HCT116 (cell line): ENCODE measurements at places on chromosomes 16 and 17. TPM values are rescaled to one million over a fixed set of nuclear protein-coding genes. Genes with fewer than 3 reads are reported as not detected.

- no peak overlapping the region for H3K4me3 ChIP-seq
- H3K27me3 ChIP-seq: no peaks in the 10 kb centered on the region
- no peaks in the 10 kb centered on the region for H3K4me1 ChIP-seq
- no peak for DNase-seq
- H3K27ac ChIP-seq: no peak overlapping the region
Observed at GRCh38 chr16:65600629-65601028, 478.8 kb upstream of the CDH11 start.

The NGFR gene
- total RNA-seq: 6.1 TPM

The ITGA2B gene
- 7.6 TPM for total RNA-seq

GRCh38 chr16:11147754-11148444 lies 108.1 kb downstream of the SOCS1 start:
- no peak overlapping the region for H3K27ac ChIP-seq
- no peak for DNase-seq
- H3K36me3 ChIP-seq: no peaks in the 10 kb centered on the region

DNA sequence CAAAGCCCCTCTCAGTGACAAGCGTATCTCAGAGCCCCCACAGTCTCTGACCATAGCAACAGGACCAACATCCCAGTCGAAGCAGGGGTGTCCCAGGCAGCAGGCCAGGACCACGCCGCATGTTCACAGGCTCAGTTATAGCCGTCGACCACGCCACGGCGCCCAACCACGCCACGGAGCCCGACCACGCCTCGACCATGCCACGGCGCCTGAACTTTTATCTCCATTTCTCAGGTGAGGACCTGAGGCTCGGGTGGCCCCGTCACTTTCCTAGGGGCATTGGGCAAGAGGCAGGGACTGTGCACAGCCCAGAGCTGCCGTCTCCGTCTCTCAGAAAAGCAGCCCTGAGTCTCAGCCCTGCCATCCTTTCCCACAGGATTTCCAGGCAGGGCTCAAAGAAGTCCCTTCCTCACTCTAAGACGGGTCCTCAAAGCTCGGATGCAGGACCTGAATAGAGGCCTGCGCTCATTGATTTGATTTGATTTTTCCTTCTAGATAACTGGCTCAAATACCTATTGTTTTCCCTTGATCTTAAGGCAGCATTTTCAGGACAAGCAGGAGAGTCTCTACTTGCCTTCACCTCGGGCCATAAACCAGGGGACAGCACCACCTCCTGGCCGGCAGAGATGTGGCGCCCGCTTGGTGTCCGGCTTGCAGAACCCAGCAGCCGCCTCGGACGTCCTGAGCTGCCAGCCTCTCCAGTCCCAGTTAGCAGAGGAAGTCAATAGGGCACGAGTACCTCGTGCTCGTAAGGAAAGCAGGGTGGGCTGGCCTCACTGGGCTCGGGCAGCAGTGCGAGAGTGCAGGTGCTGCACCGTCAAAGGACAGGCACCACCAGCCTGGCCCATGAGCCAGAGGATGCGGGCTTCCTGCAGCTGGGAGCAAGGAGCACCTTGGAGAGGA lies 38.8 kb downstream of the C16orf95 start:
- no peak overlapping the region for H3K4me3 ChIP-seq
- peak; percentile 52 for DNase-seq
- H3K36me3 ChIP-seq: no peaks in the 10 kb centered on the region
- H3K27ac ChIP-seq: no peak overlapping the region
- H3K4me1 ChIP-seq: no peaks in the 10 kb centered on the region
- H3K27me3 ChIP-seq: no peaks in the 10 kb centered on the region

The HCRT gene
- not detected for total RNA-seq

- 0 out of 2 replicates have a peak, but pooled peaks cover 6% of the 10 kb centered on the region for H3K27me3 ChIP-seq
- H3K36me3 ChIP-seq: no peaks in the 10 kb centered on the region
- H3K27ac ChIP-seq: no peak overlapping the region
- H3K4me1 ChIP-seq: no peaks in the 10 kb centered on the region
- H3K4me3 ChIP-seq: no peak overlapping the region
Observed at GRCh38 chr17:76927577-76927976, 59.4 kb downstream of the MGAT5B start.

- peaks cover 7% of the 10 kb centered on the region for H3K4me1 ChIP-seq
- H3K27me3 ChIP-seq: no peaks in the 10 kb centered on the region; the same call in 1 of the 2 replicates
- no peaks in the 10 kb centered on the region for H3K36me3 ChIP-seq
- H3K27ac ChIP-seq: no peak overlapping the region
- H3K4me3 ChIP-seq: no peak overlapping the region
Observed at GRCh38 chr17:7654832-7655540, 4.3 kb downstream of the ATP1B2 start.

The C16orf46 gene
- 1.7 TPM for total RNA-seq

DNA sequence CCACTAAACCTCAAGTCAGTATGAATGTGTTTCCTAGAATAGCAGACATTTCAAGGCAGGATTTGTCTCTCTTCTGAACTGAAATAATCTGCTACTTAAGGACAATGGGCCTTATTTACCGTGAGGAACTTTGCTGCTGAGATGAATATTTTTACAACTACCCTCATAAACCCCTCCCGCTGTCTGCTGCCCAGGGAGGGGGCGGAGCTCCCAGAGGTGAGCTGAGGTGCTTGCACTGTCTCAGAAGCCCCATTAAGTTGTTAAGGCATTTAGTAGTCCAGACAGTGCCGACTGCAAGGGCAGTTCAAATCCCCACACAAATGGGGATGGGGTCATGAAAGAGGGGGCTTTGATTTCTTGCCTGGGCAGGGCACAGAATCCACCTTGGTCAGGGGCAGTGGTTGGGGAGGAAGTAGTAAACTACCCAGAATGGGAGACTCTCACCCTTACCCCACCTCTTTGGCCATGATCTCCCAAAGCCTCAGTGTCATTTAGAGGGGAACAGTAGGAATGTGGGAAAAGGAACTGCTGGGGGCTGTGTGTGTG lies 19.2 kb downstream of the HNF1B start:
- no peak for DNase-seq
- H3K27me3 ChIP-seq: no peaks in the 10 kb centered on the region
- H3K4me1 ChIP-seq: no peaks in the 10 kb centered on the region
- no peak overlapping the region for H3K4me3 ChIP-seq
- H3K27ac ChIP-seq: no peak overlapping the region
- H3K36me3 ChIP-seq: no peaks in the 10 kb centered on the region

The ZNF276 gene
- 49.9 TPM for total RNA-seq

The CSH1 gene
- total RNA-seq: not detected

DNA sequence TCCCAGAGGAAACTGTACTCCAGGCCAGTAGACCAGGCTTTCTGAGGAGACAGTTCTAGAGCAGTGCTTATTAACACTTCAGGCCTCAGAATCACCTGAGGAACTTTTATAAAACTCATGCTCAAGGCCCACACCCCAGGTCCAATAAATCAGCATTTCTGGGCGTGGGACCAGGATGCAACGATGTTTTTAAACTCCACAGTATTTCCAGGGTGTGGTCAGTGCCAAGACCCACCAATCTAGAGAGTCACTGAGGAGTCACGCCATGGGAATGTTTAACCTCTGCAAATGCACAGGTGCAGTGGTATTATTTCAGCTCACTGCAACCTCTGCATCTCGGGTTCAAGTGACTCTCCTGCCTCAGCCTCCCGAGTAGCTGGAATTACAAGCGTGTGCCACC lies 3.9 kb upstream of the TRPV1 start:
- H3K4me1 ChIP-seq: no peaks in the 10 kb centered on the region
- H3K4me3 ChIP-seq: no peak overlapping the region
- peaks cover 38% of the 10 kb centered on the region for H3K36me3 ChIP-seq
- no peak for DNase-seq
- H3K27me3 ChIP-seq: no peaks in the 10 kb centered on the region

DNA sequence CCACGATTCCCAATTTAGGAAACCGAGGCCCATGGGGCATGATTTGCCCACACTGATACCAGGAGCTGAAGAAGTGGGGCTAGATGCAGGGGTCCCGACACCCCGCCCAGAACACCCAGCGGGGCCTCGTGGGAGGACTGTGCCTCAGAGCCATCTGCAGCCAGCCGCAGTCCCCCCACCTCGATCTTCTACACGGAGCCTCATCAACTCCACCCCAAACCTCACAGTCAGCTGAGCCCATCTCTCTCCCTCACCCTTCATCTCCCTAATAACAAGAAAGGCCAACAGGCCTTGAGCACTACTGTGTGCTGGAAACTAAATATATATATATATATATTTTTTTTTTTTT lies 4.2 kb downstream of the ITGAE start:
- H3K27me3 ChIP-seq: no peaks in the 10 kb centered on the region
- no peak overlapping the region for H3K4me3 ChIP-seq
- peaks cover 1% of the 10 kb centered on the region for H3K4me1 ChIP-seq
- no peaks in the 10 kb centered on the region for H3K36me3 ChIP-seq
- no peak for DNase-seq

- peaks cover 9% of the 10 kb centered on the region for H3K4me1 ChIP-seq
- H3K27me3 ChIP-seq: 0 out of 2 replicates have a peak, but pooled peaks cover 5% of the 10 kb centered on the region
- no peak within 1 kb of the TSS for H3K27ac ChIP-seq
- H3K36me3 ChIP-seq: no peaks in the 10 kb centered on the region
Observed at GRCh38 chr16:86566601-86566965, at the start of gene FOXC2. Gene FOXC2, plus strand, starts transcription at chr16:86566829. Its CDS starts 507 bp downstream, at chr16:86567336.

DNA sequence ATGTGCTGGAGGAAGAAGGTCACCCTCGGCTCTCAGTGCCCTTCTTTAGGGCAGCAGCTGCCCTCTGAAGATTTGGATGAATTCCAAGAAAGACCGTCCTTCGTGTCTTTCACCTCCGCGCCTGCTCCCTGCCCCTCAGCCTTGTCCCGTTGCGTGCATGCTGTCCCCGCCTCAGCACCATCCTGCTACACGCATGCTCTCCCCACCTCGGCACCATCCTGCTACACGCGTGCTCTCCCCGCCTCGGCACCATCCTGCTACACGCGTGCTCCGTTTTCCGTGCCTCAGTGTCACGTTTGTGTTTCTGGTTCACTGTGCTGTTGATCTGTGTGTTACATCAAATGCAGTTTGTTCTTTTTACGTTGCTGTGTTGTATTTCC lies 13.5 kb downstream of the ACSF3 start:
- H3K27ac ChIP-seq: no peak overlapping the region
- no peak overlapping the region for H3K4me3 ChIP-seq
- no peaks in the 10 kb centered on the region for H3K4me1 ChIP-seq

The FBXL20 gene
- 17.2 TPM for total RNA-seq

GRCh38 chr16:64159976-64160375 lies 961.9 kb downstream of the CDH11 start:
- H3K36me3 ChIP-seq: no peaks in the 10 kb centered on the region
- H3K4me1 ChIP-seq: no peaks in the 10 kb centered on the region
- DNase-seq: no peak

- H3K4me1 ChIP-seq: no peaks in the 10 kb centered on the region
- H3K27ac ChIP-seq: no peak overlapping the region
- no peaks in the 10 kb centered on the region for H3K27me3 ChIP-seq
- no peak overlapping the region for H3K4me3 ChIP-seq
- DNase-seq: no peak
- no peaks in the 10 kb centered on the region for H3K36me3 ChIP-seq
Observed at GRCh38 chr17:61276806-61277205, 122.8 kb upstream of the TBX2 start.

- no peak for DNase-seq
- H3K36me3 ChIP-seq: no peaks in the 10 kb centered on the region
- no peaks in the 10 kb centered on the region for H3K27me3 ChIP-seq
- no peak overlapping the region for H3K4me3 ChIP-seq
Observed at GRCh38 chr17:70955441-70955840, 786.1 kb downstream of the KCNJ2 start.

The CACNG3 gene
- not detected for total RNA-seq

GRCh38 chr16:21684199-21684598 lies 20.4 kb downstream of the OTOA start:
- no peaks in the 10 kb centered on the region for H3K4me1 ChIP-seq
- H3K4me3 ChIP-seq: no peak overlapping the region
- no peak overlapping the region for H3K27ac ChIP-seq

- H3K36me3 ChIP-seq: no peaks in the 10 kb centered on the region
- no peaks in the 10 kb centered on the region for H3K27me3 ChIP-seq
- DNase-seq: no peak
Observed at GRCh38 chr17:66002063-66002585, 189.8 kb downstream of the CEP112 start.

The CIITA gene
- 0.25 TPM for total RNA-seq

The ADAM11 gene
- total RNA-seq: 7.7 TPM

GRCh38 chr17:78581304-78581703 lies 4.1 kb upstream of the DNAH17 start:
- no peaks in the 10 kb centered on the region for H3K27me3 ChIP-seq
- H3K36me3 ChIP-seq: no peaks in the 10 kb centered on the region
- H3K27ac ChIP-seq: no peak overlapping the region
- no peak overlapping the region for H3K4me3 ChIP-seq
- no peaks in the 10 kb centered on the region for H3K4me1 ChIP-seq
- no peak for DNase-seq

DNA sequence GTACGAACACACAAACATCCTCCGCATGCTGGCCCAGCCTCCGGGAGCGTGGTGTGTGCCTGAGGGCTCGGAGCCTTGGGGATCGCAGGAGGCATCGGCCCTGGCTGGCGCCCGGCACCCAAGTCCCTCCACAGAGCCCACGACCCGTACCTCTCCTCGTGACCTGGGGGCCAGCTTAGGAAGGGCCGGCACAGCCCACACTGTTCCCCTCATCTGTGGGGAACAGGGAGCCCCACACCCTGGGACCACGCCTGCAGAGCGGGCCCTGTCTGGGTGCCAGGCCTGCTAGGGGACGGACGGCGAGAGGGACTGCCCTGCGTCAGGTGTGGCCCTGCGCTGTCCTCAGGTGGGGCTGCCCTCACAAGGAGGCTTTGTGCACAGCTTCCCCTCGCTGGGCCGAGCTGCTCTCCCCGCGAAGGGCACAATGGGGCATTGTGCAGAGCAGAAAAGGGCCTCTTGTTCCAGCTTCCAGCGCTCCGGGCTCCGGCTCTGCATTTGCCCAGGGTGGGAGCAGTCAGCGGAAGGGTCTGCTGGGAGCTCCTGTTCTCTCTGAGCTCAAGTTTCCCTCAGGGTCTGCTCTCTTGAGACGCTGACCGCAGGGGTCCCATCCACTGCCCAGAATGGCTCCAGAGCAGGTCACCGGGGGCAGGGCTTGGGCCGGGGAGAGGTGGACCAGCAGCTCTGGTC lies 1.7 kb upstream of the LMF1 start:
- peaks cover 8% of the 10 kb centered on the region; the same call in 1 of the 2 replicates for H3K36me3 ChIP-seq
- DNase-seq: no peak
- peaks cover 27% of the 10 kb centered on the region for H3K4me1 ChIP-seq
- H3K4me3 ChIP-seq: no peak overlapping the region
- H3K27ac ChIP-seq: no peak overlapping the region

GRCh38 chr16:69796285-69797118 lies 34.4 kb downstream of the WWP2 start:
- H3K4me1 ChIP-seq: no peaks in the 10 kb centered on the region
- no peak overlapping the region for H3K4me3 ChIP-seq
- DNase-seq: peak; percentile 45
- H3K27me3 ChIP-seq: no peaks in the 10 kb centered on the region
- peaks cover 5% of the 10 kb centered on the region; the same call in 1 of the 2 replicates for H3K36me3 ChIP-seq

DNA sequence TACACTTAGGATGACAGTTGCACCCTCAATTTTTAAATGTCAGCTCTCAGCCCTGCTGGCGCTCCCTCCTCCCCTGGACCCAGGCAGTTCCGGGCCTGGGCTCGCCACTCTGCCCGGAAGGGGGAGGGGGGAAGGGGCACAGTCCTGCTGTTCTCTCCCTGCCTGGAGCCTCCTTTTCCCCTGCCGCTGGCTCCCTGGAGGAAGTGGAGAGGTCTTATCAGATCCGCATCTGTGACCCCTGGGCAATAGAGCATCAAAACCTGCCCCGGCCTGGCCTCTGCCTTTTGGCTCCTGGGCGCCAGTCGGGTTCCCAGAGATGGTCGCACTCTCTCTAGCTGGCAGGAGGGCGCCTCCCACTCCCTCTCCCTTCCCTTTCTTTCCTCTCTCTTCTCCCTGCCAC lies 149.3 kb downstream of the IRF8 start:
- no peak for DNase-seq
- no peak overlapping the region for H3K27ac ChIP-seq
- H3K36me3 ChIP-seq: no peaks in the 10 kb centered on the region
- H3K4me3 ChIP-seq: no peak overlapping the region

- H3K4me1 ChIP-seq: no peaks in the 10 kb centered on the region
- H3K4me3 ChIP-seq: no peak overlapping the region
- H3K27me3 ChIP-seq: peaks cover 31% of the 10 kb centered on the region
- DNase-seq: no peak
- no peaks in the 10 kb centered on the region for H3K36me3 ChIP-seq
Observed at GRCh38 chr16:82281544-82281943, 111.5 kb upstream of the MPHOSPH6 start.
